ENCODE measurements at places on chromosomes 2 and 18.

DNA sequence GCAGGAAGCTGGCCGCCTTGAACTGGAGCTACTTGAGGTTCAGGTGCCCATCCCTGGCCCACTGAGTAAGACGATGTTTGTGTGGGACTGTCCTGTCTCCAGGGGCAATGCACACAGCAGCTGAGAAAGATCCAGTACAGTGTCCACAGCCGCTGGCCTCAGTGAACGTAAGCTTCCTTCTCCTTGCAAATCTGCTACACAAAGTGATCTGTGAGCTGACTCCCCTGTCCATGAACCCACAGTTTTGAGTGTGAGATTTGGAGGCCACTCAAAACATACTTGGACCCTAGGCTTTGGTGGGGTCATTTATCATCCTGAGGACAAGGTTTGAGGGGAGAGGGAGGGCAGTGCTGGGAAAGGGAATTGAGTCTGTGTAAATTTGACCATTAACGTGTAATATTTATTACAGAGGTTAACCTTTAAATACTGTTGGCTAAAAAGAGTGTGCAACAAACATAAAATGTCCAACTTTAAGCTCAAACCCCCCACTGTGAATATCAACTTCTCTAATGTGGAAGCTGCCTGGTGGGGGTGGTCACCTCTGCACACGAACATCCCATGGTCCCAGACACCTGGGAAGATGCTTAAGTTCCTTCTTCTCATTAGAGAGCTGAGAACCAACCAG lies 4.9 kb upstream of the CYS1 start:
- no peak for DNase-seq

GRCh38 chr2:235901243-235901642 lies 266.9 kb downstream of the GBX2 start:
- DNase-seq = no peak

- no peak for DNase-seq
These were observed 314.5 kb downstream of the NCKAP5 start for GRCh38 chr2:133253793-133254192.

DNA sequence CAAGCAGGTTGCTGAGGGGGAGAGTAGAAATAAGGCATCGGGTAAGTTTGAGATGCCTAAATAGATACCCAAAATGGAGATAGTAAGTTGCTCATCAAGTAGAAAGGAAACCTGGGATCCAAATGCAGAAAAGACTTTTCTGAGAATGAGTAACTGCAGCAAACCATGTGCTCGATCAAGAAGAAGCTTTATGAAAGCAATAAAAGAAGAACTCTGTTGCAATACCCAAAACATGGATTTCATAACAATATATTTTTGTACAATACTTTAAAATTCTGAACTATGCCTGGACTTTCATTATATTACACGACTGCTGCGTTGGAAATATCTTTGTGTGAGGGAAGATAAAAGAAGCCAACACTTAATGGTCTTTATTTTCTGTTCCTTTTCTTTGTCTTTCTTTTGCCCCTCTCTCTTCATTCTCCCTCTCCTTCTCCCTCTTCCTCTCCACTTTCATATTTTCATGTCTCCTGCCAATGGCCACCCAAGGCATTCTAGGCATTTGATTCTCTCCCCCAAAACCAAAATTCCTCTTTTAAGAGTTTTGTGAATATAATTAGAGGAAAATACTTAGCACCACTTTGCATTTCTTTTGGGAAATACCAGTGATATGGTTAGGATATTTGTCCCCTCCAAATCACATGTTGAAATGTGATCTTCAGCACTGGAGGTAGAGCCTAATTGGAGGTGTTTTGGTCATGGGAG lies 257.6 kb downstream of the MREG start:
- DNase-seq = no peak

- DNase-seq = no peak
These were observed 525.0 kb downstream of the SLC4A3 start for GRCh38 chr2:220152281-220152935.

- DNase-seq = no peak
These were observed 151.9 kb downstream of the WDR7 start for GRCh38 chr18:56803051-56803450.

DNA sequence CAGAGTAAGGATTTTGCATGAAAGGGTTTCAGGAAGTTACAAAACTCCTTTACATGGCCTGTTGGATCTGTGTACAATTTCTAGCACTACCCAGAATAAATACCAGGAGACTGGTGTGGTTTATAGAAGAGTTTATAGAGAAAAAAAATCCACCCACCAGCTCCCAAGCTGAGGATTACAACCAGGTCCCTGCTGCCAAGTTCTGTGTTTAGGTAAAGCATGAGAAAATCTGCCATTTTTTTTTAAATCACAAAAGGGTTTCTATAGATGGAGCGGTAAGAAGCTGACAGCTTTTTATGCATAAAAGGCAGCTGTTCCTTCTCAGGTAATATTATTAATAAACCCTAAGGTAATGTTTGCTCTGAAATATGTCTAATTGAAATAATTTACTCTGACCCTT lies 545.4 kb upstream of the ZEB2 start:
- DNase-seq = no peak

- DNase-seq = peak; percentile 39
These were observed 107.3 kb downstream of the CPS1 start for GRCh38 chr2:210663631-210664089.

DNA sequence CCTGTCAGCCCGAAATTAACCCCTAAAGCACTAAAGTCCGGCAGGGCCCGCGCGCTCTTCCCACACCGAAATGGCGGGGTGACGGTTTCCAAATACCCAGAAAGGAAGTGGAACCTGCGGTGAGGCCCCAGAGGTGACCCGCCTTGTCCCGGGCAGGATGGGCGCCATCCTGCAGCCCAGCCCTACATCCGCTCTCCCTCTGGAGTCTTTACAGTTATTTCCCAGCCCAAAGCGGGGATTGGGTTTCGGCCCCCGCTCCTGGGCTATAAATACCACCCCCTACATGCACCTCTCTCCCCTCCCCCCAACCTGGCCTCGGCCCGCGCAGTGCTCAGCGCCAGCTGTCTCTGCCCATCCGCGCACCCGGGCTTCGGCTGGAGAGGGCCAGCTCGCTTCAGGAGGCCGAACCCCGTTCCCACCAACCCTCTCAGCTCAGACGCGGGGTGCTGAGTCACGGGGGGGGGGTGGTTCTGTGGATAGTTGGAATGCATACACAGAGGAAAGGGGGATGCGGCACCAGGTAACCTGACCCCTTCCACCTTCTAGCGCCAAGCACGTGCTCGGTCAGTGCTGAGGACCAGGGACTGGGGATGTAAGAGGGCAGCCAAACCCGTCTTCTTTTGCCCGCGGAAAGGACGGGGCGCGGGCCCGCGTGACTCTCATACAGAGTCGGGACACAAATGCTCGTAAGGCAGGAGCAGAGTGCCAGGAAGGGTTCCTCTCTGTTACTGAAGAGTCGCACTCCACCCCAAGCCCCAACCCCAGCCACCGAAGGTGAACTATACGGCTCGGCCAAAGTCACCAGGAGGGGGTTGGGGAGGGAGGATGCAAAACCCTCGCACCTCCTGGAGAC lies at the start of gene TUBA4B:
TSS of gene TUBA4B (plus strand) at position 344 of the 853 bp plus-strand sequence. CDS start at position 509, 165 bp downstream.
- DNase-seq = peak; percentile 87

DNA sequence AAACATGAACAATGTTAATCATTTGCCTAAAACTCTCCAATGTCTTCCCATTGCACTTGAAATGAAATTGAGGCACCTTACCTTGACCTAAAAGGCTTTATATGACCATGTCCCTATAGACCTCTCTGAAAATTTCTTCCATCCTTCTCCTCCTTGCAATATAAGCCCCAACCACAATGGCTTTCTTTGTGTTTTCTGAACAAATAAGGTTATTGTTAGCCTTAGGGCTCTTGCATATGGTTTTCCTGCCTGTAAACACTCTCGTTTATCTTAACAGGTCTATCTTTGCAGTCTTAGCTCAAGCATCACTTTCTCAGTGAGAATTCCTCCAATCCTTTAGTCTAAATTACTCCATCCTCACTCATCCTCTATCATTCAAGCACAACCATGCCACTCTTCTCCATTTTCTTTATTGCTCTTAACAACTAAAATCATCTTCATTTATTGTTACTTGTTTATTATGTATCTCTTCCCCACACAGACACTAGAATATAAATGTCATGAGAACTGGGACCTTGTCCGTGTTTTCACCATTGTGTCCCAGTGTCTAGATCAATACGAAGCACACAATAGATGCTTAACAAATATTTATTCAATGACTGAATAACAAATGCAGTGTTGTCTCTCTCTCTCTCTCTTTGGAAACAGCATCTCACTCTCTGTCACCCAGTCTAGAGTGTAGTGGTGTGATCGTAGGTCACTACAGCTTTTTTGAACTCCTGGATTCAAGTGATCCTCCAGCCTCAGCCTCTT lies 129.3 kb downstream of the RDH14 start:
- no peak for DNase-seq

DNA sequence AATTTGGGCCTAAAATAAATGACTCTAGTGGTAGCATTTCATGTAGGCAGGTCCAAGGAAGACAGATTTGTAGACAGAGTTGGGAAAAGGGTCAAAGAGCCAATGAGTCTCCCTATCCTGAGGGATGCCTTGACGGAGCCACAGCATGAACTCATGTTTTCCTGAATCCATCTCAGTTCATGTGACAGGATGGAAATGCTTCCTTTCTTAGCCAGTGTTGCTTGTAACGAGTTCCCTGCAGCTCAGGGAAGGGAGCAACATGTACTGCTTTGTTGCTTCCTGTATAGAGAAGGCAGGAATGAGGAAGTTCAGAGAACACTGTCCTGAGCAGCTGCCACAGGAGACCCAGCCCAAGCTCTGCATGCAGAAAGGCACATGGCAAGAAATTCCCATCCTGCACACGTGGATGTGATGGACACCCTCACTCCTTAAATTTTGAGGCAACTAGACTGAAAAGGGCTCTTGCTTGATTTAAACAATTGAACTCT lies 27.9 kb downstream of the TMEM17 start:
- DNase-seq = no peak

- no peak for DNase-seq
These were observed 1231.7 kb upstream of the ZEB2 start for GRCh38 chr2:145751629-145752028.

DNA sequence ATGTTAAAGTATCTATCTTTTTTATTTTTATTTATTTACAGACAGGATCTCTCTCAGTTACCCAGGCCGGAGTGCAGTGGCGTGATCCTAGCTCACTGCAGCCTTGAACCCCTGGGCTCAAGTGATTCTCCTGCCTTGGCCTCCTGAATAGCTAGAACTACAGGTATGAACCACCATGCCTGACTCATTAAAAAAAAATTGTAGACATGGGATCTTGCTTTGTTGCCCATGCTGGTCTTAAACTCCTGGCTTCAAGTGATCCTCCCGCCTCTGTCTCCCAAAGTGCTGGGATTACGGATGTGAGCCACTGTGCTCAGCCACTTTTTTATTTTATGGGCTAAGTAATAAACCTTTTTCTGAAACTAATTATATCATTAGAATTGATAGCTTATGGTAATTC lies 7.1 kb downstream of the MFSD6 start:
- no peak for DNase-seq

DNA sequence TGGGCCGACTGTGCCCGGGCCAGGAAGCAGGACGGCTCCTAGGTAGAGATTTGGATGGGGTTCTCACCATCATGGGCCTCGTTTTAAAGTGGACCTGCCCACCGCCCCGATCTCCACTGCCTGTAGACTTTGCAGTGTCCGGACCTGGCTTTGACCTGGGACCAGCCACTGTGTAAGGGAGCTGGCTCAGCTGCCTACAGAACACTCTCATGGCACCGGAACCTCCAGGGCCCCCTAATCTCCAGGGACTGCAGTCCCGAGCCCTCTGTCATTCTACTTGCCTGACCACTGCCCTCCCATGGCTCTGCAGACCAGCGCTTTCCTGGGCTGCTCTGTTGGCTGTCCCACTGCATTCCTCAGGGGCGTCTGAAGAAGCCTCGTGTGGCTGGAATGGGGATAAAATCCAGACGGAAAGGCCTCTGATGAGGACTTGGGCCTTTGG lies 120.8 kb downstream of the GLI2 start:
- no peak for DNase-seq

DNA sequence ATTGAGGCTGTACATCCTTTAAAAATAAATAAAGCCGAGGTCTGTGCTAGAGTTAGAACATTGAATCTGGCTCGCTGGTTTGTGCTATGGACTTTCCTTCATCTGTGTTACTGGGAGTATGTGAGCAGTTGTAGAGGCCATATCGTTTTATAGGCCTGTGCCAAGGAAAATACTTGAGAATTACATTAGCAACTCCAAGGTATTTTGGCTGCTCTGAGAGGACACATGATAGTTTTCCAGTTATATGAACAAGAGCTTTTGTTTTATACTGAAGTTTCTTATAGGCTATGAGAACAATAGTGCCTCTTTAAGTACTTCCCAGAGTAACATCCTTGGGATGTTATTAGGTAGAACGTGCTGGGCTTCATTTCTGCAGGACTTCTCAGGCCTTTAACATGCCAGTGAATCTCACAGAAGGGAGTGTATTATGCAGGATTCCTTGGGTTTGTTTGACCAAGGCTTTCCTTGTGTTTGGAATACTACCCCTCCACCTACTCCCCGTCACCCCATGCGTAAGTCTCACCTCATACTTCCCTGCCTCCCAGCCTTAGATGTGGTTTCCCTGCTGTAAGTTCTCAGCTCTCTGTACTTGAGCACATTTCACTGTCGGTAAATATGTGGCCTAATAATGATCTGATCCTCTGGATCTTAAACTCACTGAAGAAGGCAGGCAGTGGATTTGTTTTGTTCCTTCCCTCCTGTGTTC lies 21.0 kb downstream of the TCF7L1 start:
- no peak for DNase-seq

GRCh38 chr2:190105554-190105953 lies 43.0 kb upstream of the MSTN start:
- DNase-seq = no peak

GRCh38 chr2:38148501-38148900 lies 72.5 kb upstream of the CYP1B1 start:
- no peak for DNase-seq

- no peak for DNase-seq
These were observed 12.3 kb upstream of the SLC14A2 start for GRCh38 chr18:45602926-45603325.

GRCh38 chr2:72919414-72920317 lies 2.3 kb downstream of the EMX1 start:
- DNase-seq = peak; percentile 65

- no peak for DNase-seq
These were observed 49.1 kb downstream of the CCDC195 start for GRCh38 chr2:224666951-224667553.

DNA sequence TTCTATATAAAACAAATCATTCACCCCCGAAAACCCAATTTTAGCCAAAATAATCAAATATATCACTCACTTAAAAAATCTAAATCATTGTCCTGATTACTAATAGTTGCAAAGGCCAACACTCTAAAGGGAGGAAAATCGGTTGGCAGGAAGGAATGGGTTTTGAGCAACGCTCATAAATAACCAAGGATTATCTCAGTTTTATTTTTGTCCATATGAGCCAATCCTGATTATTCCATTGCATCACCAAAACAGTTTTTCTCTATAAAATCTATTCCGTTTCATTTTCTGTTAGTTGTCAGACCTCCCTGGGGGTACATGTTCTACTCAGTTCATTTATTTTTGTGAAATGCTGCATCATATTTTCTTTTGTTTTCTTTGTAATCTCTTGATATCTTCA lies 174.1 kb downstream of the LRATD1 start:
- DNase-seq = no peak
